Fibroblast of villous mesenchyme (primary cell): ENCODE measurements at places on chromosomes 16 and 17. TPM values are rescaled to one million over a fixed set of nuclear protein-coding genes. Genes with fewer than 3 reads are reported as not detected.

DNA sequence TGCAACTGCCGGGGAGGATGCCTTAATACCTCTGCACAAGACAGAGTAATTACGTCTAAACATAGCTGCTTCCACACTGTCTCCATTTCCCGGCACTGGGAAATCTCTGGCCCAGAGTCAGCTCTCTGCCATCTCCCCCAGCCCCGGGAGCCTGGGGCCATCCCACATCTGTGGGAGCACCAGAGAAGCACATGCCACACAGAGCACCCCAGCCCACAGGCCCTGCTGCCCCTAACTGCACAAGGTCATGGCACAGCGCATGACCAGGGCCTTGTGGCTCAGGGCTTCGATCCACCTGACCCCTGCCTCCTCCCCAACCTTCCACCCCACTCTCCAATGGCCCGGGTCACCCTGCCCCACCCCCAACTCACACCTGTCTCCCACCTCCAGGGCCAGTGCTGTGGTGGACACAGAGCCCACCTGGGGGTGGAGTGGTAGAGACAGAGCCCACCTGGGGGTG, 36.6 kb upstream of the RBFOX3 start:
- no peak for DNase-seq

GRCh38 chr16:18796377-18796776, 5.0 kb downstream of the ARL6IP1 start:
- DNase-seq, result no peak

- DNase-seq, result no peak
These were observed 130.9 kb downstream of the CDH11 start for GRCh38 chr16:64991001-64991400.

DNA sequence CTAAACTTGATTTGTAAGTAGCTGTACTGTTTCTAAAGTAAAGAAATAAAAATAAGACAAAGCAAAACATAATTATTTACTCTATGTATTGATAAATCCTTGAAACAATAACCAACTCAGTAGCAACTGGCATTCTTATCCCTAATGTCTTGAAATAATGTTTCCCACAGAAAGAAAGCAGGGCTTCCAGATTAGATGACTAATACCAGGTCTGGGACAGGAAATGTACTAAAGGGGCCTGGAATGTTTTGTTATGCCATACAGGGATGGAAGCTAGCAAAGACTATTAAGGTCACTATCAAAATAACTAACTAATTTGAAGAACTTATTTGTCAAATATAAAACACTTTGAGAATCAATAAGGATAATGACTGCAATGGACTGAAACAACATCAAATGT, 82.1 kb downstream of the CFDP1 start:
- DNase-seq, result peak; percentile 85

GRCh38 chr16:65312071-65312470, 190.2 kb upstream of the CDH11 start:
- no peak for DNase-seq

DNA sequence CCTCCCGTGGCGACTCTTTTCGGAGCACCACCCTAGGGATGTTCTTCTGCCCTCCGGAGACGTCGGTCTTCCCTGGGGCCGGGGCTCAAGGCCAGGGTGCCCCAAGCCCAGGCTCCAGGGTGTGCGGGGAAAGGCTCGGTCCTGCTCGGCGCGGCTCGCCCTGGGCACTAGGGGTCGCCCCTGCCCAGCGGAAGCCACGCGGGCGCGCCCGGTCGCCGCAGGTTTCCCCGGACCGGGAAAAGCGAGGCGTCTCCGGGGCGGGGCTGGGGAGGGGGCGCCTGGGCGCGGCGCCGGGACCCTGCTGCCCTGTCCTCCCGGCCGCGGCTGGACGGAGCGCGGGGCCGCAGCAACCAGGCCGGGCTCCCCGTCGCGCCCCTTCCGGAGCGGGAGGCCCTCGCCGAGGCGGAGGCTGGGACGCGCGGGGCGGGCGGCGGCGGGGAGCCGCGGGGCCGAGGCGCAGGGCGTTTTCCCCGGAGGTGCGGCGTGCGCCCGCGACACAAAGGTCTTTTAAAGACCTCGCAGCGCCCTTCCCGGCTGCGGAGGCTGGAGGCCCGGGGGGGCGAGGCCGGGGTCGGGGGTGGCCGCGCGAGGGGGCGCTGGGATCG, 76.4 kb downstream of the MRC2 start:
- peak; percentile 55 for DNase-seq

DNA sequence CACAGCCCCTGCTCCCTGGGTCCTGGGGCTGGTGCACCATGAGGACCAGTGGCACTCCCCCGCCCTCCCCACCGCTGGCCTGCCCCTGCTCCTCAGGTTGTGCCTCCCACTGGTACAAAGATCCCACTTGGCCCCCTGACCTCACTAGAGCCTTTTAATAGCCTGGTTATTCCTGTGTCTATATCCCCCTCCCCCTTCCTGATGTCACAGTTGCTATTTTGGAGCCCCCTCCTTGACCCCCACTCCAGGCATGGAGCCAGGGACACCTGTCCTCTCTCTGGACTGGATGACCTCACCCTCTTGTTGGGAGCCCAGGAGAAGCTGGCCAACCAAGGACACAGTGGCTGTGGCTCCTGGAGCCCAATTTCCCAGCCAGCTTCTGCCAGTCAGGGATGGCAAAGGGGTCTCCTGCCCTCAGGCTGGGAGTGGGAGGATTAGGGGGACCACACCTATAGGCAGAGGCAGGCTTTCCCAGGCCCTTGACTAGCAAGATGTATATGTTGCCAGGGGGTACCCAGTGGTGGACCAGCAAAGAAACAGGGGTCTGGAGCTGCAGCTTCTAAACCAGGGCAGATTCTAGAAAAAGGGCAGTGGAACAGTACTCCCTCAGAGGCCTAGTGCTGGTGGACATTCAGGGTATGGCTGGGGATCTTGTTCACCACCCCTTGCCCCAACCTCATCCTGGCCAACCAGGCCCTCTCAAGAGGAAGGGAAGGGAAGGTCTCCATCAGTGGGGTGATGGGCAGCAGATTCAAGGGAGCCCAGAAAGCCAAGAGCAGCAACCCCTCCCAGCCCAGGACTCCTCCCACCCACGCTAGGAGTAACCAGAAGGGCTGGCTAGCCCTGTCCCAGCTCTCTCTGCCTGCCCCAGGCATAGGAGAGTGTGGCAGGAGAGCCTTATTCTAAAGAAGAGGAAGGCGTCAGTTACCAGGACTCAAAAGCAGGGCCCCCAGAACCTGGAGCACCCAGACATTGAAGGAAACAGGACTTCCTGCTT, 10.9 kb downstream of the HDAC5 start:
- DNase-seq, result no peak

- peak; percentile 9 for DNase-seq
These were observed 487.5 kb upstream of the SALL1 start for GRCh38 chr16:51638339-51639135.

DNA sequence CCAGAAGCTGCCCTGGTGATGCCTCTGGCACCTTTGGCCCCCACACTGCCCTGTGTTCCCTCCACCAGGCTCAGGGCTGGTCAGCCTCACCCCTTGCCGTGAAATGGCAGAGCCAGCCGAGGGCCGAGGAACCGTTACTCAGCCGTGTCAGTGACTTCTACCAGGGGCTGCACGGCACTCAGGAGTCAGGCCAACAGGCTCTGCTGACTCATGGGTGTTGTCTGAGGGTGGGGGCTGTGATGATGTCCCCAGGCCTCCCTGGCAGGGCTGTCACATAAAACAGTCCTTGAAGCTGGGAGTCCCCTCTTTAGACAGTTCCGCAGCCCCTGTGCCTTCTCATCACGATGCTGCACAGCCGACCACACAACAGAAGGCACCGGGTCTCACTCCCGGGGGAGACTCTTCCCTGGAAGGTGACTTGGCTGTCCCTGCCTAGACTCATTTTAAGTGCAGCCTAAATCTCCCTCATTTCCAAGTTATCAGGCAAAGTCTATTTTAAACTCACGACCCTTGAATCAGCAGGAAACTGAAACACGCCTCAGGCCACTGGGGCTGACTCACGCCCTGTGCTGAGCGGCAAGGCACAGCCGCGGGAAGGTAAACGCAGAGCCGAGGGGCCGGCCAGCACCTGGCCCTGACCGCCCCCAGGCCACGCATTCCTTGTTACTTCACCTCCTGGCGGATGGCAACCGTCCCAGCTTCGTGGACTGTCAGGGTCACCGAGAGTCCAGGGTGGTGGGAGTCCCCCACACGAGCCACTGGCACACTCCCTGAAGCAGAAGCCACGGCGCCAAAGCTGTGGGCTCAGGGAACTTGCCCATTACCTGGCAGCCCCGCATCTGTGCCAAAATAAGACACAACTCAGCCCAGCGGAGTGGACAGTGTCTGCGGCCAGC, 102.6 kb downstream of the ZNF778 start:
- DNase-seq, result peak; percentile 87

DNA sequence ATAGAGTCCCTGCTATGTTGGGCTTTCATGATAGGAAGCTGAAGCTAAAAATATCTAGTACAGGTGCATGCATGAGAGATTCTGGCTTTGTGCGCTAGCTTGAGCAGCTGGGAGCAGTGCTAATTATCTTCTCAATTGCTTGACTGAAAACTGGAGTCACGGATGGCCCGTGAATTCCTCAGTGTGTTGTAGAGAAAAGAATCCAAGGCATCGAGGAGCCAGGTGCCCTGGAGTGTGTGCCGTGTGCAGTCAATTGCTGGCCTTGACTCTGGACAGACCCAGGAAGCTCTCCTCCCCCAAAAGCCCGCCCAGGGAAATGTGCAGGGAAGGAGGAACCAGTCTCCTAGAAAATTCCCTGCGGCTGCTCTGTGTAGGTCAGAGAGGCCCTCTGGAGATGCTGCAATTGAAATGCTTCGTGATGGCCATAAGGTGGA, 14.2 kb downstream of the LGALS3BP start:
- no peak for DNase-seq

DNA sequence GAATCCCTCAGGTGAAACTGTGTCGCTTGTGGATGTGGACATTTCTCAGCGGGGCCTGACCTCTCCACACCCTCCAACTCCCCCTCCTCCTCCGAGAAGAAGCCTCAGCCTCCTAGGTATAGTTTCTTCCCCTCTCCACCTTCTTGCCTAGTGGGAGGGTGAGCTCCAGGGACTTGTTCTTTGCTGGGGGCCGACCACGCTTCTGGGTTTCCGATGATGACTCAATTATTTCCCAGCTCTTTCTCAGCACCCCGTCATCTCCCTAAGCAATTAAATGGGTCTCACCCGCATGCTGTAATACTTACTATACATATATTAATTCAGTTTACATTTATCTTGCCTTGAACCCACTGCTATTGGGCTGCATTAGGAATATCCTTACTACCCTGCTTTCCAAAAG, 13.1 kb downstream of the SOCS7 start:
- DNase-seq, result no peak

GRCh38 chr17:79114458-79115301, 40.1 kb downstream of the ENGASE start:
- no peak for DNase-seq

DNA sequence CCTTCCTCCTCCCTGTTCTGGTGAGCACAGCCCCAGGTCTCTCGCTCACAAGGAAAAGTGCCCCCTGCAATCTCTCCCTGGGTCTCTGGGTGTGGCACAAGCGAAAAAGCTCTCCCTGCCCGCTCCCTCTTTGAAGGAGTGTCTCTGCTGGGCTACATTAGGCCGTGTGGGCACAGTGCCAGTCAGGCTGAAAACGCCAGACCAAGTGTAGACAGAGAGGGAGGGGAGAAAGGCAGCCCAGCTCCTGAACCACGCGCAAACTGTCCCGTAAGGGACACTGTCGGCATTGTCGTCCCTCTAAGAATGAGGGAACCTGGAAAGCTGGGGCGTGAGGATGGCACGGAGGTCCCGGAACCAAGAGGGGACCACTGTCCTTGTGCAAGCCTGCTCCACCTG, 3.9 kb downstream of the SMIM5 start:
- DNase-seq, result no peak

GRCh38 chr17:78196716-78197115, 9.6 kb downstream of the AFMID start:
- no peak for DNase-seq

- DNase-seq, result no peak
These were observed 479.1 kb downstream of the SLC39A11 start for GRCh38 chr17:72613396-72613795.

Gene MRC2
- 336 and 369 TPM in 2 replicates for total RNA-seq

Gene SLC16A6
- total RNA-seq, result 1.6 and 2.2 TPM in 2 replicates

Gene SNRNP25
- 15.5 and 22.5 TPM in 2 replicates for total RNA-seq

Gene SEZ6L2
- 2.6 and 4.7 TPM in 2 replicates for total RNA-seq

Gene KRTAP4-5
- not detected in 2 replicates for total RNA-seq

Gene CHST4
- total RNA-seq, result not detected in 2 replicates

Gene GAS2L2
- not detected in 2 replicates for total RNA-seq

Gene KAT7
- total RNA-seq, result 38.0 and 43.2 TPM in 2 replicates

Gene MYH8
- not detected in 2 replicates for total RNA-seq

Gene CKLF
- 55.4 and 58.3 TPM in 2 replicates for total RNA-seq

Gene RGS11
- 0.64 and 0.86 TPM in 2 replicates for total RNA-seq
